ENCODE measurements at places on chromosomes 1 and 21. TPM values are rescaled to one million over a fixed set of nuclear protein-coding genes. Genes with fewer than 3 reads are reported as not detected.

Gene CCDC181
- not detected for total RNA-seq

Gene UMODL1
- 0.34 TPM for total RNA-seq

Gene MAP3K7CL
- 11.6 TPM for total RNA-seq

Gene ALPL
- not detected for total RNA-seq

Gene ACTA1
- total RNA-seq, result not detected

Gene TNNI3K
- not detected for total RNA-seq

Gene IFI6
- total RNA-seq, result 24.7 TPM

Gene OR2L3
- total RNA-seq, result 0.27 TPM

Gene NEXN
- total RNA-seq, result 3.1 TPM

Gene CR2
- 4.2 TPM for total RNA-seq

Gene IL12RB2
- 0.38 TPM for total RNA-seq

Gene TAF13
- 11.0 TPM for total RNA-seq

Gene OR10Z1
- total RNA-seq, result not detected

Gene MSH4
- total RNA-seq, result 0.49 TPM

Gene S100A7
- total RNA-seq, result not detected

Gene SPTA1
- total RNA-seq, result not detected

Gene GJA9
- total RNA-seq, result not detected

Gene DCST1
- total RNA-seq, result 0.42 TPM

Gene COL8A2
- not detected for total RNA-seq

Gene AGO4
- 20.0 TPM for total RNA-seq

Gene SPRR4
- total RNA-seq, result not detected

Gene APOBEC4
- total RNA-seq, result not detected

Gene CD2
- 186 TPM for total RNA-seq

Gene FGR
- total RNA-seq, result 24.3 TPM

Gene OR2T34
- total RNA-seq, result not detected

Gene FMO1
- not detected for total RNA-seq

Gene AMPD2
- total RNA-seq, result 198 TPM

Gene MXRA8
- 2.2 TPM for total RNA-seq

Gene DRAXIN
- total RNA-seq, result 0.46 TPM

Gene FCAMR
- total RNA-seq, result not detected

Gene PGBD5
- not detected for total RNA-seq

Gene KRTAP12-2
- total RNA-seq, result not detected

Gene ADAMTS1
- 3.3 TPM for total RNA-seq

Gene IGSF9
- 0.12 TPM for total RNA-seq

Gene NBPF12
- total RNA-seq, result 23.4 TPM

Gene CD1B
- not detected for total RNA-seq

Gene STUM
- total RNA-seq, result not detected

Gene C1orf21
- total RNA-seq, result 3.3 TPM

Gene TFF1
- not detected for total RNA-seq

Gene ZSWIM5
- total RNA-seq, result 3.6 TPM

Gene SPRR2G
- not detected for total RNA-seq

Gene CNR2
- 0.05 TPM for total RNA-seq

Gene ZC3H12A
- total RNA-seq, result 103 TPM

Gene MAGI3
- 5.7 TPM for total RNA-seq

Gene ATP1B1
- 6.4 TPM for total RNA-seq

Gene NPL
- 9.9 TPM for total RNA-seq

Gene HES2
- not detected for total RNA-seq
